Activated naive CD4-positive, alpha-beta T cell (primary cell): ENCODE measurements at places on chromosomes 12 and 14.

DNA sequence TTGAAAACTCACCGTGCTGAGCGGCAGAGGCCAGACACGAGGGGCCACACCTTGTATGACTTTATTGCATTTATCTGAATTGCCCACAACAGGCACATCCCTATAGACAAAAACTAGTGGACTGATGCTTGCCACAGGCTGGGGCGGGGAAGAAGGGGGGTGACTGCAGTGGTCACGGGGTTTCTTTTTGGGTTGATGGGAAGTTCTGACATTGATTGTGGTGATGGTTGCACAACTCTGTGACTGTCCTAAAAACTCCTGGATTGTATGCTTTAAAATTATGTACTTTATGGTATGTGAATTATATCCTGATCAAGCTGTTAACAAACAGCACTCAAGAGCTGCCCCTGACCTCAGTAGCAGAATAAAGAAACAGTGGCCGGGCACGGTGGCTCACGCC is 25.7 kb downstream of the DHX37 start:
- no peak for DNase-seq

DNA sequence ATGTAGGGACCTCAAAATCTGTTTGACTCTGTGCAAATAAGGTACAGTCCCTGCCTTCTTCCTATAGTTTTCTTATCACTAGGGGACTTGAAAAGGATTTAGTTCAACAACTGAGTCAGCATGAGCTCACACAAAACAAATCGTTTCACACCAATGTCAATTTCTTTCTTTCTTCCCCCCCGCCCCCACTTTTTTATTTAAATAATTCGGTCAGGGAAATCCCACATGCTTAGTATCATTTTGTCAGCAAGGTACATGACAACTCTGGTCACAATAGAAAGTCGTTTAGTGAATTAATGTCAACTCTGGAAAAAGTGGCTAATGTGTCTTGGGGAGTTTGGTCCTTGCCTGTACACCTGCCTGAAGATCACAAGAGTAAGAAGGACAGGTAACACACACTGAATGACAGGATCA is 232.2 kb upstream of the PLEKHG7 start:
- no peak for DNase-seq

- DNase-seq: no peak
Observed at GRCh38 chr12:27969624-27970400, 2.7 kb downstream of the PTHLH start.

DNA sequence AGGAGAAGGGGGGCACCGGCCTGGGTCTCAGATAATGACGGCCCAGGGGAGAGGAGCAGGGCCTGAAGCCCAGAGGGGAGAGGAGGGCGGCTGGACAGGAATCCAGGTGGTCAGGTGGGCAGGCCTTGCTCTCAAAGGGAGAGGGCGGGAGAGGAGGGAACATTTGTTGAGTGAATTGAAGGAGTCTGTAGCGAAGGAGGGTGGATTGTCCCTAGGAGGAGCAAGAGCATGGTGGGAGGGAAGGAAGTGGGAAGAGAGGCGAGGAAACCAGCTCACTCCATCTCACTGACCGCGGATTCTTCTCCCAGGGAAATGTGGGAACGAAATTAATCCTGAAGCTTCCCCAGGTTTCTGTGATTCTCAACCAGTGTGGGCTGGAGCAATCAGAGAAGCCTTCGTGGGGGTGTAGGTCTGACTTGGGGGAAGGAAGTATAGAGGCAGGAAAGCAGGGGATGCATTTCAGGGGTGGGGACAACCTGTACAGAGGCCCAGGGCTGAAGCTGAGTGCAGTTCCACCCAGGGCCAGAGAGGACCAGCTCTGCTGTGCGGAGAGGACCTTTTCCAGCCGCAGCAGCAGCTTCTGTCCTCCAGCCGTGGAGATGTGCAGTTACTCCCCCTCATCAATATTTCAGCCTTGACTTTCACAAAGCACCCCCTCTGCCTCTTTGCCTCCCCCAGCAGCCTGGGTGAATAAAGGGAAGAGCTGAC is 100.9 kb downstream of the CHST11 start:
- no peak for DNase-seq

- no peak for DNase-seq
Observed at GRCh38 chr12:11891754-11892386, 178.9 kb upstream of the BCL2L14 start.

DNA sequence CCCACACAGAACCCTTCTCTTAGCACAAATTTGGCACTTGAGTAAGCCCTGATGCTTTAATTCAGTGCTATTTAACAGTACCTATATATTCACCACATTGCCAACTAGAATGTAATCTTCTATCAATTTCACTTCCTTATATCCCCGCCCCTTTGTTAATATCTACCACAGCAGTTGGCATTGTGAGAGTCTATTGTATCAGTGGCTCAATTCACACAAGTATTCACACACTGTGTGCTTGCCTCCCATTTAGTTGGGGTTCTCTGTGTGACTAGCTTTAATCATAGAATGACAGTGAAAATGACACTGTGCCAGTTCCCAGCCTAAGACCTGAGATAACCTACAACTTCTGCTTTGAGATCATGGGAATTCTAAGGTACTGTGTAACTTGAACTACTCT is 103.1 kb downstream of the SEC23A start:
- DNase-seq: no peak
